ENCODE measurements at places on chromosomes 2 and 18.

GRCh38 chr2:789529-789928 lies 112.3 kb upstream of the TMEM18 start:
- no peak for DNase-seq

DNA sequence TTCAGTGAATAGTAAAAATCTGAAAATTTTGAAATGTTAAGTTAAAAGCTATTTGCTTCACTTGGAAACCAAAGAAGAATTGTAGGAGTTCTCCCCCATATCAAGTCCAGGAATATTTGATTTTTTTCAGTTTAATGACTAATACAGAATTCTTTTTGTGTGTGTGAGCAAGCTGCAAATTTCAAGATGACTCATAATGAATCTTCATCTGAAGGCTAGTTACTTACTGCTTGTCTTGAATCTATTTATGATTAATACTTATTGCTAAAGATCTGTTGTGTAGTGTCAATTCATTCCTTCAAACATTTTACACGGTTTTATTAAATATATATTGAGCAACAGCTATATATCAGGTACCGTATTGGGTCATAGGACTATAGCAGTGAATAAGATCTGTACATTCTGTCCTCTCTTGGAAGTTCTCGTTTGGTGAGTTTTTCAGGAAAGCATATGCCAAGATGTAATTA lies 47.8 kb upstream of the CAVIN2 start:
- DNase-seq = no peak

DNA sequence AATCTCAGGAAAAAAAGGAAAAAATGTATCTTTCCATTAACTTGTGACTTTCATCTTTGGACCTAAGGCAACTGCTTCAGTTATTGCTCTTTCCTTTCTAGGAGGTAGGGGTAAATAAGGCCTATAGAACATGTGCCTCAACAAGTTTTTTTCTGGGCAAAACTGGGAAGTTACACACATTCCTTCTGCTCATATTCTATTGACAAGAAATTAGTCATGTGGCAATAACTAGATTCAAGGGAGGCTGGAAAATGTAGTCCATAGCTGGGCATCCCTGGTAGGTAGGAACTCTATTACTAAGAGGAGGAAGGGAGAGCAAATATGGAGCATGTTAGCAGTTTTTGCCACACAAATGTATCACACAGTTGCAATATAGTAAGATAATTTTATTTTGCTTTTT lies 37.7 kb upstream of the NEMP2 start:
- DNase-seq = no peak

- no peak for DNase-seq
These were observed 7.9 kb upstream of the INHBB start for GRCh38 chr2:120338015-120338414.

DNA sequence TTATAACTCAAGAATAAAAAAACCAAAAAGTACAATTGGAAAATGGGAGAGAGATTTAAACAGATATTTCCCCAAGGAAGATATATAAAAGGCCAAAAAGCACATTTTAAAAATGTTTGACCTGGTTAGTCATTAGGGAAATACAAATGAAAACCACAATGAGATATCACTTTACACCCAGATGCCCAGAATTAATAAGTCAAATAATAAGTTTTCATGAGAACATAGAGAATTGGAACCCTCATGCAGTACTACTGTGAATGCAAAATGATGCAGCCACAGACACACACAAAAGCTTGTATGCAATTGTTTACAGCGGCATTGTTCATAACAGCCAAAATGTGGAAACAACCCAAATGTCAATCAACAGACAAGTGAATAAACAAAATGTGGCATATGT lies 165.9 kb downstream of the ZNF385B start:
- DNase-seq = no peak

- peak; percentile 15 for DNase-seq
These were observed 10.0 kb downstream of the EPG5 start for GRCh38 chr18:45957100-45957499.

DNA sequence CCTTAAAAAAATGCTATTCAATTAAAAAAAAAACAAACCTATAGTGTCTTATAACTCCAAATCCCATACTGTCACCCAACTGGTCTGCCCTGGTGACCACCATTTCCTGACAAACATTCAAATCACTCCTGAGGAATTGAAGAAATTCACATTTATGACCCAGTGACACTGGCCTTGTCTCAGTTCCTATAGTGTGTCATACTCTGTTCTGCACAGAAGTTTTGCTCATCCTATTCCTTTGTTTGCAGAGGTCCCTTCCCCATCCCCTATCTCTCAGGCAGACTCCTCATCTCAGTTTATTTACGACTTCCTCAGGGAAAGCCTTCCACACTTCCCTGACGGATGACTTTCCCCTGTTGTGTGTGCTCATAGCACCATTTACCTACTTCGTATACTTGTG lies 14.7 kb downstream of the ZC3H6 start:
- DNase-seq = no peak

DNA sequence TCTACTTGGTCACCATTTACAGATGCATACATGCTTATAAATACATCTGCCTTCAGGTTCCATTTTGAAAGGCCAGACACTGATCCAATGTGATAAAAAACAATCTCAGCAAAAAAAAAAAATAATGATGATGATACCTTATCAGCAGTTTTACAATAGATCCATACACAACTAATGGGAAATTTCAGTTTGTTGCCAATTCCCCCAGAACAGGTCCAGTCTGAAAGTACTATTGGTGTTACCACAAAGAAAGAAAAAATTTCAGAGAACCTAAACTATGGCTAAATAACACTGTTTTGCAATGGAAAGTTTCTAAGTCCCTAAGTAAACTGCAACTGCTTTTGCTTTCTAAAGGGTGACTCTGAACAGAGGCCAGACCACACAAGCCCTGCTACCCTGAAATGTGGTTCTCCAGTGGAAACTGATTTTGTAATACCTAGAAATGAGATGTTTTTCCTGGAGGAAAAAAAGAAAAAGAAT lies 54.1 kb downstream of the LPIN2 start:
- no peak for DNase-seq

- no peak for DNase-seq
These were observed 99.0 kb downstream of the EPB41L3 start for GRCh38 chr18:5444847-5445246.

DNA sequence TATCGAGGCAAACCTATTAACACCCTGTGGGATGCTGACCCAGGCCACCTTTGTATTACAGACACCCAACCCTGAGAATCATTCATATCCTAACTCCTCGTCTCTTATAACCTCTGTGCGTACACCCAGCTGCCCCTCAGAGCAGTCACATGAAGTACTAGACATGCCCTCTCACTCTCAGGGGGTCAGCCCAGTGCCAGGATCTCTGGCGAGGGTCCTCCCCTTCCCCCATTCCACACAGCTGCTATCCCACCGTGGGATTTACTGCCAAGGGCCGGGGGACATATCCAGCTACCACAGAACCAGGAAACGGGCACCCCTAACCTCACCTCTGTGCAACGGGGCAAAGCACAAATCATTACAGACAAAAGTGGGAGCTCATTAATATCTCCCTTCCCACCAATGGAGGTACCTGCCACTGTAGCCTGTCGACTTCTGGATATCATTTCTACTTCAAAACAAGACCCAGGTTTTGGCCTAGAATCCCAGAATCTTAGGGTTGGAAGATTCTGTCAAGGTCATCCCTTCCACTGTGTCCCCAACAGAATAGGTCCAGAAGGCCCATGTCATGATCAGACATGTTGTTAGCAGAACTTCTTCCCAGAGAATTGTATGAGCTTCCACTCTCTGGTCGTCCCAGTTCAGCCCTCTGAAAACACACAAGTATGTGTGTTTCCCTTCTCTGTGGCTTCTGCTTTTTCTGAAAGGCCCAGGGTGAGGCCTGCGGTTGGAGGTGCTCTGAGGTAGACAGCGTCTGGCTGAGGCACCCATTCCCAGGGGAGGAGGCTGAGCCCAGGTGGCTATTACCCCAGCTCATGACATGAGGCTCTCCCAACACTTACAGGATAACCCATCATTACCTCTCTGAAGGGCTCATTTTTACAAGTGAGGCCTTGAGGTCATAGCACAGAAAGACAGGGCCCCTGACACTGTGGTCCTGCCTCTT lies 1.7 kb downstream of the TMBIM1 start:
- DNase-seq = no peak

DNA sequence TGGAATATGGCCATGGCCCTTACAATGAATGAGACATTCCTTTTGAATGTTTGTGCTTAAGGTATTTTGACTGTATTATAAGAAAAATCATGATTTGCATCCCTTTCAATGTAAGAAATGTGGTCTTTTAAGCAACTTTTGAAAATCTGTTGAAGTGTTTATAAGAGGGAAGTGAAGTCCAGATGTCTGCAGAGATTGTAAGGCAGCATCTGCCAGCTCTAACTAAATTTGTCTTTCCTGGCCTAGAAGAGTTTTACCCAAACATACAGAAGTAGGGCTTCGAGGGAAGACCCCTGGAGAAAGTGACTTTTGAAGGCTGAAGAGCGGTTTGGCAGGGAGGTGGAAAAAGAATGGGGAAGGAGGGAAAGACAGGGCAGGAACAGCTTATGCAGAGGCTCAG lies 12.2 kb downstream of the EML6 start:
- no peak for DNase-seq

DNA sequence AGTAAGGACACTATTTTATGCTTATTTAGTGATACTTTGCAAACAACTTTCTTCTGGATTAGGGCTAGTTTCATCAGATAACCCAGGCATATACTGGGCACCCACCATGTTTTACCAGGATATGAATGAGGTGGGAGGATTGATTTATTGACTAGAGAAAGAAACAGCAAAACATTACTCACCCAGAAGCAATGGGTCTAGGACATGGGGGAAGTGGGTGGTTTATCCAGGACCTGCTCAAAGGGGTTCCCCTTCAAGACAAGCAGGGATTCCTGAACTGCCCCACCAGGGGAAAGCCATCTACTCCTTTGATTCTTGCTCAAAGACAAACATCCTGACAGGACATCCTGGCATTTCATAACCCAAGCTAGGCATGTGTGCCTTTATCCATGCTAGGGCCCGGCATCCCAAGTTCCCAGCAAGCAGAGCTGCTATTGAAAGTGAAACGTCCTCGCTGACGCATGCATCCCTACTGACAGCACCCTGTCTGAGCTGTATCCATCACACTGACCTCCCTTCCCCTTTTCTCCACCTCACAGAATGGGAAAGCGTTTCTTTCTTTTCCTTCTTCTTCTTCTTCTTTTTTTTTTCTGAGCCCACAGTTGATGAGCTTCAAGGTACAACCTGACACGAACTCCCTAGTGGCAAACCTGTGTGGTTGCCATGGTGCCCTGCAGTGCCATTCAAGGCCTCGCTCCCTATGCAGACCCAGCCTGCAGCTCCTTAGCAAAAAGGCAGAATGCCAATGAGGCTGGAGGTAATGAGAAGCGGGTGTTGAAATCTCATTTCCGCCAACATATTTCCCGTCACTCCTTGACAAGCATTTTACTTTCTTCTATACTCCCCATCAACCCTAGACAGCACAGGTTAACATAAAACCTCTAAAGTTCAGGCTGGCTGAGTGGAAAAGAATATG lies 70.5 kb downstream of the CLHC1 start:
- DNase-seq = no peak

DNA sequence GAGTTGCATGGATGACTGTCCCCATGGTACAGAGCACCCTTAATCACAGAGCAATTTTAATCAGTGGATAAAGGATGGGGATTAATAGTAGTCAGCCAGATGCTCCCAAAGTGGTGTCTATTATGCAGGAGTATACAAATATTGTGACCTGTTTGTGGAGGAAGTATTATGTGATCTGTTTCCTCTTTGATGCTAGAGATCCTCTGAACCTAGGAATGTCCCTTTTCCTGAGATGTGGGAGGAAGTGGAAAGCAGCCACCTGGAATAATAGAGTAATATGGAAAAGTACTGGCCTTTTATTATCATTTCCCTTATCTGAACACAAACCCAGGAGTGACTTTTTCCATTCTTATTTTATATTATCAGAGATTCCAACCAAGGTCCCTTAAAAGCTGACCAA lies 94.2 kb upstream of the EFEMP1 start:
- no peak for DNase-seq

DNA sequence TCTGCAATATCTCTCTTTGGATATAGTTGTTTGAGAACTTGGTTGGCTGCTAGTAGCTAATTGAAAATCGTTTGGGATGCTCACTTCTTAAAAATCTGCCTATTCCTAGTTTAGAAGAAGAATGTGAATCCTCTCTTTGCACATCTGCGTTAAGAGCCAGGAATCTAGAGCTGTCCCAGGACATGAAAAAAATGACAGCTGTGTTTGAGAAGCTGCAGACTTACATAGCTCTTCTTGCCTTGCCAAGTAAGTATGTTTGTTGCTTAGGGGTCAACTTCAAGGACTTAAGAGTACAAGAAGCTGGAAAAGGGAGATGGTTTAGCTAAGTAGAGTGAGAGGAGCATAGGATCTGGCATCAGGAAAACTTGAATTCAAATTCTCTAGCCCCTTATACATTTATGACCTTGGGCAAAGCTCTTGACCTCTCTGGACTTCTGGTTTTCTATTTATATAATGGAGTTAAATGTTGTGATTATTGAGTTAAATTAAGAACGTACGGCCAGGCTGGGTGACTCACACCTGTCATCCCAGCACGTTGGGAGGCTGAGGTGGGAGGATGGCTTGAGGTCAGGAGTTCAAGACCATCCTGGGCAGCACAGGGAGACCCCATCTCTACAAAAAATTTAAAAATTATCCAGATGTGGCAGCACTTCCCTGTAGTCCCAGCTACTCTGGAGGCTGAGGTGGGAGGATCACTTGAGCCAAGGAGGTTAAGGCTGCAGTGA lies 55.2 kb upstream of the STON1 start:
- DNase-seq = no peak

DNA sequence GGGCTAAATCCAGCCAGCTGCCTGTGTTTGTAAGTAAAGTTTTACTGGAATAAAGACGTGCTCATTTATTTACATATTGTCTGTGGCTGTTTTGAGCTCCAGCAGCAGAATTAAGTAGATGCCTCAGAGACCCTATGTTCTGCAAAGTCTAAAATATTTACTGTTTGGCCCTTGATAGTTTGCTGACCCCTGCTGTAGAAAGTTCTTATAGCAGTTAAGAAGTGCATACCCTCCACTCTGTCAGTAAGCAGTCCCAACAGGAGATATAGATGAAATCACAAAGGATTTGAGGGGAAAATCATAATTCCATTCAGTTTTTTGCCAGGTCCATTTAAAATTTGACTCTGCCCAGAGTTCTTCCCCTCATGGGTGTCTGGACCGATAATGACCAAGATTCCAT lies 50.1 kb upstream of the ITM2C start:
- DNase-seq = no peak

DNA sequence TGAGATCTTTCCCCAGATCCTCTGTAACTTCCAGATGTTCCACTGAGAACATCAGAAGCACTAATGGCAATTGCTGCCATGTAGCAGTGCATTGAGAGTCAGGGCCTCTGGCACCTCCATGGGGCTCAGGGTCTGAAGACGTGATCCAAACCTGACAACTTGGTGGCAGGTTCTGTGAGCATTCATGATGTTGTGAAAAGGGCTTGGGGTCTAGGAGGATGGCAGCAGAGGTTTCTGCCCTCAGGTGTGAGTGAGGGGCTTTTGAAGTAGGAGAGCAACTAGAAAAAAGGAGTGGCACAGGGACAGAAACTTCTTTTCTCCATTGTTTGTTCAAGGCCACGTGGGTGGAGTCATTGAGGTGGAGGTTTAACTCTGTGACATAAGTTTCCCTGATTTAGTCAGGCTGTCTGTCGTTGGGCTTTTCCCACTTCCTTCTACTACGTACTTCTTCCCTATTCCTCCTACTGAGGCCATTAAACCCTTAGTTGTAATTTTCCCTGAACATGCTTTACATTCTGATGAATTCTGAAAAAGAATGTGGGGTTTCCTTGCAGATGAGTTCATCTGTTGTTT lies 13.1 kb downstream of the CFLAR start:
- DNase-seq = peak; percentile 37

Measured in MG63 (cell line).